ENCODE measurements at places on chromosomes 7 and 10. TPM values are rescaled to one million over a fixed set of nuclear protein-coding genes. Genes with fewer than 3 reads are reported as not detected.

DNA sequence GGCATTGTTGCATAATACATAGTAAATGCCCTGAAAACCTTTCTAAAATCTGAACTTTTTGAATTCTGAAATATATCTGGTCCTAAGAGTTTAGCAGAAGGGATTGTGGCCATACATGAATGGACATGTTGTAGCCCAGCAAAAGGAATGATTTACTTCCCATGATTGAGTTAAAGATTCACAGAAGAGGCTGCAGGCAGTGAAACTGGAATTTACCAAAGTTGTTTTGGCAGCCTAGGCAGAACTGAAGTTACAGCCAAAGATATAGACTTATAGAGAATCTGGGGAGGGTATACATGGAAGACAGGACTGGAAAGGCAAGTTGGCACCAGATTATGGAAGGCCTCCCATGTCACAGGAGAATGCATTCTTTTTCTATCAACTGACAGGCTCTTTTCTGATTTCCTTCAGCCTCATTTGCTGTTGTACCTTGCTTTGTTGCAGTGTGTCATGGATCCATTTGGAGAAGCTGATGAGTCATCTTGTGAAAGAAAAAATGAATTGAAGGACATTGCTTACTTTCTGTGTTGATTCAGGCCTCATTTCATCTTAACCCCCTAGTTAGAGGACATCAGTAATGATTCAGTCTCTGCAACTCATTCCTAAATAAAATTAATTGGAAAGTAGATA, 356.2 kb upstream of the LRGUK start:
- DNase-seq = peak; percentile 80

ZFAND2A gene
- 9.4 TPM for total RNA-seq

GRCh38 chr7:103593691-103594090, 147.7 kb upstream of the SLC26A5 start:
- DNase-seq = peak; percentile 13

- DNase-seq = no peak
These were observed 100.5 kb downstream of the GTF2IRD1 start for GRCh38 chr7:74554178-74554577.

- peak; percentile 45 for DNase-seq
These were observed 14.0 kb upstream of the ATXN7L1 start for GRCh38 chr7:105890290-105890997.
